ENCODE measurements at places on chromosomes 6 and 20.

GRCh38 chr20:2771631-2772080, 28.8 kb downstream of the CPXM1 start:
- no peak for DNase-seq

GRCh38 chr6:155404937-155405336, 50.7 kb downstream of the NOX3 start:
- DNase-seq: no peak

GRCh38 chr6:138011413-138011812, 95.8 kb downstream of the PERP start:
- no peak for DNase-seq

DNA sequence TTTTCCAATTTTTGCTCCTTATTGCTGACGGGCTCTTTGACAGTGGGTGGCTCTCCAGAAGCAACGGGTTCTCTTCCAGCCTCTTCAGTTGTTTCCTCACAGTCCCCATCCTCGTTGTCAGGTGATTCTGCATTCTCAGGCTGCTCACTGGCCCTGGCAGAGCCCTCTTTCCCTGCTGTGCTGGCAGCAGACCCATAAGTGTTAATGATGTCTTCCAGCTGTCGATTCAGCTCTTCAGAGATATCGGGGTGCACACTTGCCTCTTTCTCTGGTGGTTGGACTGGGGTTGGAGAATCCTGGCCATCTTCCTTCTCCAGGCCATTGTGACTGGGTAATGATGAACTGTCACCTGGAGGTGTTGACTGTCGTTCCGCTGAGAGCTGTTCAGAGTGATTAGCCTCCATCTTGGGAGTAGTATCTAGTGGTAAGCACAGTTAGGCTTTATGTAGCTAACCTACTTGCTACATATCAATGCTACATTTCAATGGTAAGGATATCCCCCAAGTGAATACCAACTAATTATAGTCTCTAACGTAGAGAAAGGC, 3.2 kb downstream of the TXLNB start:
- DNase-seq: no peak

GRCh38 chr20:5745416-5746030, 4.7 kb upstream of the SHLD1 start:
- DNase-seq: no peak

DNA sequence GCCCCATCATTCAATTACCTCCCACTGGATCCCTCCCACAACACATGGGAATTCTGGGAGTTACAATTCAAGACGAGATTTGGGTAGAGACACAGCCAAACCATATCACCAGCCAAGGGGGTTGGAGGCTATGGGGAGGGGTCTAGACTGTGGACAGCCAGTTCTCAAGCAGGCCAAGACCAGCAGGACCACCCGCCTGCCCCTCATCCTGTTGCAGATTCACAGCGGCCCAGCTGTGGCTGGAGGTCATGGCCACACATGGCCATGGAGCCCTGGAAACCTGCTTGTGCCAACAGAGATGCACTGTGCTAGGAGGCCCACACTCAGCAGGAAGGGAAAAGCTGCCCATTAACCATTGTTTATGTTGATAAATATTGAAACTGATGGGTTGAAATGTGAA, 240.5 kb downstream of the TTLL2 start:
- DNase-seq: no peak

GRCh38 chr6:27161946-27162603, 85.4 kb upstream of the PRSS16 start:
- DNase-seq: peak; percentile 52

GRCh38 chr6:42086046-42087035, 36.0 kb downstream of the TAF8 start:
- DNase-seq: peak; percentile 18

GRCh38 chr6:108157234-108157980, 8.4 kb upstream of the NR2E1 start:
- no peak for DNase-seq

DNA sequence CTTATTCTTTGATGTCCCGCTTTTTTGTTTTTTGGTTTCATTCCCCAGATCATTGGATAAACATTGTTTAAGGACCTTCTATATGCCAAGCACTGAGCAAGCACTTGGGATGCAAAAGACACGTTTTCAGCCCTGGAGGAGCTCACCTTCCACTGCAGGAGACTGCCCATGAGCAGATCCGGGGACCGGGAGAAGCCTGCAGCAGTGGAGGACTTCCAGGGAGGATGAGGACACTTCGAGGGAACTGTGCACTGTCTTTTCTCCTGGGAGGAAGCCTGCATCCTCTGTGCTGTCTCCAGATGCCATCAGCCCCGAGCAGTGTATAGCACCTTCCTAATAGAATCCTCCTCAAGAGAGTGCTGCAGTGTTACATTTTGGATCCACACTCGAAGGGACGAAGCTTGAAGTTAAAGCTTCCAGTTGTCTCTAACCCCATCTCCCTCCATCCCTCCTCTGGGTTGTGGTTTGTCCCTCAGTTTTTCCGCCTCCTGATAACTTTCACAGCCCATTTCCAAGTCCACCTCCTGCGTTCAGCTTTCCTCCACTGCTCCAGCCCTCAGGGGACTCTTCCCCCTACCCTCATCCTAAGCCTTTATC, 5.8 kb upstream of the KCNG1 start:
- no peak for DNase-seq

DNA sequence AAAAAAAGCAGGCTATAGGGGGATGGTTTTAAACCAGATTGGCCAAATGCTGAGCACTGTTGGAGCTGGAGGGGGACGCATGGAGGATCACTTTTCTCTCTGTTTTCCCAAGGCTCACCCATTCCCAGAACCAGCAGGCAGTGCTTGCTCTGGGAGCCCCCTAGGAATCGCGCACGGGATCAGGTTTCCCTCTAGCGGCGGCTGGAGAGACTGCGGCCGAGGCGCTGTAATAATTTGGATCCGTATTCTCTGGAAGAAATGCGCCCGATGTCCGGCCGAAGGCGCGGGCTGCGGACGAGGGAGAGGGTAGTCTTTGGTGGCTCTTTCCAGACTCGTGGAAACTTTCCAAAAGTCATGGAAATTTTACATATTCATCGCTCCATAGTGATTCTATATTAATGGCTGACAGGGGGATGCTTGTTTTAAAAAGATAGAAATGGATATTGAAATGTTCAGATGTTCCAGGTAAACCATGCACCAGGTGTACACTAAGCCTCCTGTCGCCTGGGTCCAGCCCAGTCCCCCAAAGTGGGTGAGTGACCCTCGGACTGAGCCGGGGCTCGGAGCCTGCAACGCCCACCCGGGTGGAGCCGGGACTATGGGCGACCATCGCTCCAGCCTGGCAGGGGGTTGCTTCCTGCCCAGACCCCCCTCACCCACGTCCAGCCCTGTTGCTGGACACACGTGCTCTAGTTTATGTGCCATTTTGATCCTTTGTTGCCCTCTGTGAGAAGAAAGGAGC, 78.7 kb upstream of the PHACTR3 start:
- DNase-seq: peak; percentile 48

GRCh38 chr6:12000174-12000573, 11.9 kb upstream of the HIVEP1 start:
- DNase-seq: no peak

DNA sequence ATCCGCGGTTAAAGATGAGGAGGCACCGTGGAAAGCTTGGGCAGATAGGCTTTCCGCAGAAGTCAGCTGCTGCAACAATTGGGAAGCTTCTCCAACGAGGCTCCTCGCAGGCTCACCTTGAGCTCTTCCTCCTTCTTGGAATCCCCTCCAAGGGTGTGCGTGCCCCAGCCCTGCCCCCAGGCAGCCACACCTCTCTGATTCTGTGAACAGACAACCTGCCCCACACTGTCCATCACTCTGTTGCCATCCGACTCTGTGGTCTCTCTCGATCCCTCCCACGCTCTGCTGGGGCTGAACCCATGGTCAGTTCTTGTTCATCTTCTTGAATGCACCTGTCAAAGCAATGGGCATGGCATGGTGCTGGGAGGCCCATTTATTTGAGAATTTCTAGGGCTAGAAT, 31.5 kb downstream of the PACSIN1 start:
- DNase-seq: no peak

DNA sequence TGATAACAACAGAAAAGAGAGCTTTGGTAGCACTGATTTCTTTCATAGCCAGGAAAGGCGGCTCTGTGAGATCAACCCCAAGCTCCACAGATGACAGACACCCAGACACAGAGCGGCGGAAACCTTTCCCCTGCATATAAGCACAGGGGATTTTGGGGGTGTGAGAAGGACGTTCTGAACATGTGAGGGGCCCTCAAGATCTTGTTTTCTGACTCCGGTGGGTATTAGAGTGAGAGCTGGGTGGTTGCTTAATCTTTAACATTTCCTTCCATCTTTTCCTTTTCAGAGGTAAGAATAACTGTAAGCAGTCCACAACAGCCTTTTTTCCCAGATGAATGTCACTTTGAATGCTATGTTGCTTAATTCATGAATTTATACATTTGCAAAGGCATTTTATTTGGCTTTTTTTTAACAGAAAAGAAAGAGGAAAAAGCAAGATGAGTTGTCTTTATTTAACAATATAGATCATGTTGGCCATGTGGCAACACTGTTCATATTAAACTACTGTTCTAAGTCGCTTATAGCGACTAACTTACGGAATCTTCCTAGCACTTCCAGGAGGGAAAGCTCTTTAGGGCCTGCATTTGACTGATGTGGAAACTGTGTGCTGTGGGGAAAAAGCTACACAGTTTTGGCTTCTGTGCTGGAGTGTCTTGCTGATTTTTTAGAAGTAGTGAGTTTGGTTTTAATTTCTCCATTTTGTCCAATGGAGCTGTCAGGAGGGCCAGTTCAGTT, 80.5 kb upstream of the NAA20 start:
- DNase-seq: no peak

DNA sequence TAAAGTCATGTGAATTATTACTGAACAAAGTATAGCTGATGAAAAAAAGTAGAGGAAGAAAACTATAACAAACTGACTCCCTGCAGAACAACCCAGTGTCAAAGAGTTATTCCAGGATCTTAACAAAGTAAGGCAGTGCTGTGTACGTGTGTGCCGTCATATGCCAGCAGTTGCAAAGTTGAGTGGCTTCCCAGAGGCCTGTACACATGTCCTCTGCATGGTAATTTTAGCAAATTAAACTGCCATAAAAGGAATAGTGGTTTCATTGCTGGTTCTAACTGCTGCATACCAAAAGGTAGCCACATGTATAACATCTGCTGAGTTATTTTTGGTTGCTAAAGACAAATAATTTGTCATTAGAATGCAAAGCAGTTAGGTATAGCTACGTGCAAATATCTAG, 44.8 kb downstream of the RIPOR2 start:
- DNase-seq: no peak

GRCh38 chr6:78916411-78916810, 49.1 kb downstream of the IRAK1BP1 start:
- no peak for DNase-seq

GRCh38 chr20:39716796-39717341, 754.7 kb downstream of the DHX35 start:
- no peak for DNase-seq

DNA sequence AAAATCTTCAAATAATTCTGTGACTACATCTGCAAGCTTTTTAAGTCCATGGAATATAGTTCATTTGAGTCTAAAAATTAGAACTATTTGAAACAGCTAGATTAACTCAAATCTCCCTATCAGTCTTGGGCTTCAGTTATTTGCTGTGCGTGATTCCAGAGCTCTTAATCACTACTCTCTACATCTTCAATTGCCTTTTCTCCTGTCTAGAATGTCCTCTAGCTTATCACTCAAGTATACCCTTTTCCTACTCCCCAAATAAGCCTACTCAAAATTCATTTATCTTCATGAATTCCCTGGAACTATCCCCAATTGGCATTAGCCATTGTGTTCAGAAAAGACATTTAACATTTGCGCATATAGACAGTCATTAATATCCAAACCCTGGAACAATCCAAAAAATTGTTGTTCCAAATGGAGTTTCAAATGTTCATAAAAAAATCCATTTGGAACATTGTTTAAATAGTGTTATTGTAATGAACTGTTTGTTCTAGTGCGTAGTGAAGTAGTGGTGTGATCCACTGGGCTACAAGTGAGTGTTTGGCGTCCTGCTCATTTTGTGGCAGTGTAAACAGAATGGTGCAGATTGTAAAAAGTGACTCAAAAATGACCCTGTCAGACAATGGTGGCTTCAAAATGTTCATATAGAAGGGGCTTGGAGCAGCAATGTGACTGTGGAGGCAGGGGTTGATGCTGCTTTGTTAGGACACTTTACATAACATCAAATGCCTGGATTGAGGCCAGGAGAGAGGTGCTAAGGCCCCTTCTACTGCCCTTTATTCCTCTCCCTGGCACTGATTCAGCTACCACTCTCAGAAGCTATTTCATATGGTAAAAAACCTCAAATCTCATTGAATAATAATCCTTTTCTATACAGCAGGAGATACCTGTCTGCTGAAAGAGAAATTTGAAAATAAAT, 122.3 kb downstream of the KIF6 start:
- DNase-seq: no peak

DNA sequence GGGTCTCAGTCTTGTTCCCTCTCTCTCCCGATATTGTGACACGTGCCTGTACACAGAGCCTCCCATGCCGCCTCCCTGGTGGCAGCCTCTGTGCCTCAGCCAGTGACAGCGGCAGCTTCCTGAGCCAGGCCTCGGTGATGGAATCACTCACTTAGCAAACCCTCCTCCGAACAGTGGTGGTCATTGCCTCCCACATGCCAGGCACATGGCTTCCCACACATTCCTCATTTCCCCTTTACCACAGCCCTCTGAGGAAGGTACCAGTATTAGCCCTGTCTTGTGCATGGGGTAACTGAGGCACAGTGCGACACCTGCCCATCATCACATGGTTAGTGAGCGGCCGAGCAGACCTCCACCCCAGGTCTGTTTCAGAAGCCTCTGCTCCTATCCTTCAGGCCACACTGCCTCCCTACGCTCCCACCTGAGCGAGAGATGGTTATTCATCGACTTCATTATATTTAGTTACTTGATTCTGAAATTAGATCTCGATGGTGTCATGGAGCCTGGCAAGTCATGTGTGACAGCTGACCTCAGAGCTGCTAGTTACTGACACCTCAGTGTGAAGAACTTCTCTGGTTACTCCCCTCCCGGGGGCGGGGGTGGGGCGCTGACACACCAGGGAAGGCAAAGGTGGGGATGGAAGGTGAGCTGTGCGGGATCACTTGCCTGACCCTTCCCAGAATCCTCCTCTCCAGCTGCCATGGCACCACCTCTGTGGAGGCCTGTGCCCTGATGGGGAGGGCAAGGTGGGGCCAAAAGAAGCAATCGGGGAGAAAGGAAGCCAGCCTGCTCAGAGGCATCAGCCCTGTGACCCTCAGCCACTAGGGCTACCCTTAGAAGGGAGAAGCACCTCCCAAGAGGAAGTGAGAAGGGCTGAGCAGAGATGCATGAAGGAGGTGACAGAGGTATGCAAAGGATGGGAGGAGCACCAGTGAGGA, 17.9 kb downstream of the MDGA1 start:
- peak; percentile 24 for DNase-seq

GRCh38 chr6:40760887-40761286, 173.7 kb upstream of the LRFN2 start:
- DNase-seq: no peak

GRCh38 chr6:41639809-41640371, 1.6 kb downstream of the MDFI start:
- DNase-seq: no peak

DNA sequence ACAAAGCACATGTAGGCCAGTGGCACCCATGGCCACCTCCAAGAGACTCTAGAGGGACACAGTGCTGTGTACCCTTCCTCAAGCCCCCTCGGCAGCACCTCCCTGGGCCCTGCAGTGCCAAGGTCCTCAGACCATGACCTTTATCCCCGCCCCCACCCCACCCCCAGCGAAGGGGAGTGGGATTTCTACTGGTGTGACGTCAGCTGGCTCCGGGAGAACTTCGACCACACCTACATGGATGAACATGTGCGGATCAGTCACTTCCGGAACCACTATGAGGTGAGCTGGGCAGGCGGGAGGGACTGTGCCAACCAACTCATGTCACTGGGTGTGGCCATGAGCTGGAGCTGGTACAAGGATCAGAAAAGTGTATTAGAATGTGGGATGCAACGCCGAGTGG, 38.0 kb downstream of the TTLL9 start:
- DNase-seq: no peak
